Activated T-cell treated with anti-CD3 and anti-CD28 coated beads for 48 hours (primary cell): ENCODE measurements at places on chromosomes 12 and 14.

DNA sequence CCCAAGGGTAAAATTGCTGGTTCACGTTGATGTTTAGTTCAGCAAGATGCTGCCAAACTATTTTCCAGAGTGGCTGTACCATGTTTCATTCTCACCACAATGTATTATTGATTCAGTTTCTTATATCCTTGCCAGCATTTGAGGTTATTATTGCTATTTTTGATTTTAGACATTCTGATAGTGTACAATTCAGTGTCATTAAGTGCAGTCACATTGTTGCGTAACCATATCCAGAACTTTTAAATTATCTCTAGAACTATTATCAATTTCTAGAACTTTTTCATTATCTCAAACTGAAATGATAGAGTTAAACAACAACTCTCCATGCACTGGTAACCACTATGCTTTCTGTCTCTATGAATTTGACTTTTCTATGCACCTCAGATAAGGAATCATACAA lies 10.7 kb upstream of the TBC1D15 start:
- DNase-seq, result no peak

GRCh38 chr14:64983439-64984310 lies 3.0 kb upstream of the FNTB start:
- no peak for DNase-seq

DNA sequence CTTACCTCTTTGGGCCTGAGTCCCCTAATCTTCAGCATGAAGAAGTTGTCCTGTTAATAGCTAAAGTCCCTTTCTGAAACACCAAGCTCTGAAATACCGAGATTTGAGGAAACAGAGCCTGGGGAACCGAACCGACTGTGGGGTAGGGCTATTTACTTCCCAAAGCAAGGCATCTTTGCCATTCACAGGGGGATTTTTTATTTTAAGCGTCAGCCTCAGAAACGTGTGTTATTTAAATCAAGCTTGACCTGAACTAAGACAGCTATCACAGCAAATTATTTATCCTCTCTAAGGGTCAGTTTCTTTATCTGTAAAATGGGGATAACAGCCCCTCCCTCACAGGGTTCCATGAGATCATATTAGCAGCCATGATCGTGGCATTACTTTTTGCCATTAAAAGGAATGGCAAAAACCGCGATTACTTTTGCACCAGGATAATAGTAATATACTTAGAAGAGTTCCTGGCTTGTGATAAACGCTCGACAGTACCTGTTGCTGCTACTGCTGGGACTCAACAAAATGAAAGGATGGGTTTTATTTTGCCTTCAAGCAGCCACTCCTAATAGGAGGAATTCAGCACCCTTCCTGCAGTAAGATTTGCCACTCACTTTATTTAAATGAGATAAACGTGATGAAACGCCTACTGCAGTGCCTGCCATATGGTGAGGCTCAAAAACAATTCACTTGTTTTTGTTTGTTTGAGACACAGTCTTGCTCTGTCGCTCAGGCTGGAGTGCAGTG lies 1.3 kb upstream of the CORO1C start:
- DNase-seq, result no peak

GRCh38 chr14:92747701-92748258 lies 647 bp downstream of the LGMN start:
- no peak for DNase-seq

DNA sequence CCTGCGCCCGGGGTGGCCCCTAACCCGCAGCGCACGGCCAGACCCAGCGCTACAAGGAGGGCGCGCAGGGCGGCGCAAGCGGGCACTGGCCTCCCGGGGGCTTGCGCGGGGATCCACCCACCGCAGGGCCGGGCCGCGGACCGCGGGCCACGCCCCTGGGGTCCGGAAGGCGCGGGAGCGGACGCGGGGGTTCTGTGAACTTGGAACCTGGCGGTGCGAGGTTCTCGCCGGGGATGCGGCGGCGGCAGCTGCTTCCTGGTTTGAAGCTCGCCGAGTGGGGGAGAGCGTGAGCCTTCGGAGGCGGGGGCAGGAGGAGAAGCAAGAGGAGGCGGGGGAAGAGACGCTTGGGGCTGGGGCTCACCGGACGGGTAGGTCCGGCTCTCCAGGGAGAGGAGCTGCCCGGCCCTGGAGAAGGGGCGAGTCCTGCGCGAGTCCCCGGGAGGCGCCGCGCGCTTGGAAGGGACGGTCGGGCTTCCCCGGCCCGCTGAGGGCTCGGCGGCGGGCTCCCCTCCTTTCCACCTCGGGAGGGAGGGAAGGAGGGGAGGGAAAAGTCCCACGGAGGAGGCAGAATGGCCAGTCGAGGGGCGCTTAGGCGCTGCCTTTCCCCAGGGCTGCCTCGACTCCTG lies at the start of gene PRKCH:
Gene PRKCH (plus strand): TSS at position 195 of the 626 bp plus-strand sequence. CDS start 523 bp downstream, outside the sequence.
- DNase-seq, result peak; percentile 71
